BE2C (cell line): ENCODE measurements at places on chromosomes 5 and 9.
A peak's percentile ranks its signal among the peaks of the same experiment; 100 is the strongest.

- no peak for DNase-seq
Observed at GRCh38 chr5:154221371-154221896, 30.9 kb downstream of the GALNT10 start.

DNA sequence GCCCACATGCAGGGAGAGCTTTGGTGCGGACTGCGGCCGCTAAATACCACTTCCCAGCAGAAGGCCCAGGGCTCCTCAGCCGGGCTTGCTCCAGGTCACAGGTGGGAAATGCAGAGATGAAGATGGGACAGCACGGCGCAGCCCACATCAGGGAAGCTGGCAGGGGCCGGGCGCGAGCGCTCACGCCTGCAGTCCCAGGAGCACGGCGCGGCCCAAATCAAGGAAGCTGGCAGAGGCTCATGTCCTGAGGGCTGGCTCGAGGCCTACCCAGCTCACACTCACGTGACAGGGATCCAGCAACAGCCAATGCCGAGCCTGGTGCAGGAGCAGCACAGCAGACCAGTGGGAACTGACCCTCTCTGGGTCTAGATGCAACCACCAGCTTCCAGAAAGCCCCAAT is 16.3 kb downstream of the LPCAT1 start:
- no peak for DNase-seq

- DNase-seq: no peak
Observed at GRCh38 chr5:175124251-175124813, 319.6 kb downstream of the DRD1 start.

GRCh38 chr5:89372176-89372575 is 489.2 kb upstream of the MEF2C start:
- DNase-seq: no peak

- DNase-seq: no peak
Observed at GRCh38 chr9:103377667-103378066, 382.5 kb downstream of the CYLC2 start.

- no peak for DNase-seq
Observed at GRCh38 chr5:125162714-125163113, 416.3 kb upstream of the ZNF608 start.

GRCh38 chr5:156534906-156535485 is 208.0 kb downstream of the SGCD start:
- DNase-seq: no peak

- no peak for DNase-seq
Observed at GRCh38 chr9:91241909-91242308, 119.8 kb downstream of the AUH start.

DNA sequence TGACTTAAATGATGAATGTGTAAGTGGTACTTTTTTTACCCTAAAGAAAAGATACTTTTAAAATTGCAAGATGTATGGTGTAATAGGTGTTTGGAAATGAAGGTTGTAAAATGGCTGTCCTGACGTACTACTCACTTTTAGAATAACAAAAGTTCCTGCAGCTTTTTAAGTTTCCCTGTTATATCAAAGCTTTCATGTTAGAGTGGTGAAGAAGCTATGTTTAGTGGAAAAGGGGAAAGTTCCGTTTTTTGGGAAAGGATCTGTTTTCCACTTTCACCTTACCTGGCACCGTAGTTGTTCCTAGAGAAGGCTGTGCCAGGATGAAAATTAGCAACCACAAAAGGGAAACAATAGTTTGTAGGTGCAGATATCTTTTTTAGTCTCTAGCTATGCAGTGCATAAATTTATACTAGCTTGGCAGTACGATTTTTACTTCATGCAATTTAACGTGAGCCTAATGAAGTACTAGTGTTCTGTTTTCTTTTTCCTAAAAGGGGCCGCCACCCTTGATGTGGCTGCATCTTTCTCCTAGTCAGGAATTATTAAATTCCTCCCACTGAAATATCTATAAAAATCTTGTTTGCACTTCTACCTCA is 1.3 kb downstream of the TNPO1 start:
- no peak for DNase-seq

- DNase-seq: no peak
Observed at GRCh38 chr9:134721344-134721743, 79.7 kb downstream of the COL5A1 start.

DNA sequence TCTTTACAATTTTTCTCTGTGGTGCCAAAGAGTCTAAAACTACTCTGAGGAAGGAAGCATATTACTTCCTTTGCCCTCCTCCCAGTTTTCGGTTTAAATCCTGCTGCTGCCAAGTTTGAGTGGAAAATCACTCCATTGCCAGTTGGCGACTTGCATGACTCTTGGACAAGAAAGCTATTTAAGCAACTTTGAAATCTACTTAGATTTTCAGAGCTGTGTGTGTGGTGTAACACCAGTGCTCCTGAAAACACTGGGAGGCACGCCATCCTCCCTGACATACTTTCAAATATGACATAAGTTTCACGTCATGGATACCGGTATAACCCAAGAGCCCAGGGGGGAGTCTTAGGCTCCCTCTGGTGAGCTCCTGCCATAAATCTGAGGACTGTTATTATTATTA is 83.5 kb upstream of the RIOK2 start:
- no peak for DNase-seq

GRCh38 chr5:68226546-68227073 is 11.1 kb downstream of the PIK3R1 start:
- no peak for DNase-seq

DNA sequence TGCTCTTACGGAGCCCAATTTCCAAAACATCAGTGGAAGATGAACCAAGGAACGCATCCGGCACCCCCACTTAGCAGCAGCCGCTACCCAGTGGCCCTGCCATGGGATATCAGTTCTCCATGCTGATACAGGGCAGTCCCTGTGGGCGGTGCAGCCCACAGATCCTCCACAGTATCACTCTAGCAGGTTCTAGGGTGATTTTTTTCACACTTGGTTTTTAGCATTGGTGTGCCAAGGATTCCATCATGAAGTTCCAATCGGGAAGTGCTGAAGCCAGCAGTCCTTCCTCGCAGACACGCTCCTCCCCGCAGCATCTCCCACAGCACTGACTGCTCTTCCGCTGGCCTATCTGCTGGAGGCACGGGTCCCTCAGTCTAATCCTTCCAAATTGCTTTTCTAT is 261.9 kb downstream of the SYK start:
- no peak for DNase-seq

GRCh38 chr9:136198605-136199083 is 6.3 kb downstream of the LHX3 start:
- DNase-seq: peak; percentile 49

- no peak for DNase-seq
Observed at GRCh38 chr5:151218177-151218576, 5.7 kb downstream of the CCDC69 start.

GRCh38 chr9:89795538-89796195 is 190.9 kb downstream of the GADD45G start:
- DNase-seq: no peak

DNA sequence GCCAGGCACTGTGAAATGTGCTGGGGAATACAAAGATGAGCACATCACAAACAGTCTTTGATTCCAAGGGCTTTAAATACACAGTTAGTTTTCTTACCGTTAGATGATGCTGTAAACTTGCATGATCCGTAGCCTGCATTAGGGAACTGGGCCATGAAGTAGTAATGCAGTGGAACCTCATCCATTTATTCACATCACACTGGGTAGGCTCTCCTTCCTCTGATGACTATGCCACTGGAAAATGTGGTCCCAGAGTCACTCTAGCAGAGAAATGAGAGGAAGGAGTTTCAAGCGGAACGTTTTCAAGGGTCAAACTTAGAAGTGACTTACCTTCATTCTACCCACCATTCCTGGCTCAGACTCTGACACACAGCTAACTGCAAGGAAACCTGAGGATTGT is 26.4 kb downstream of the ZFAND5 start:
- DNase-seq: no peak

GRCh38 chr9:101333490-101333889 is 51.3 kb downstream of the BAAT start:
- DNase-seq: no peak

DNA sequence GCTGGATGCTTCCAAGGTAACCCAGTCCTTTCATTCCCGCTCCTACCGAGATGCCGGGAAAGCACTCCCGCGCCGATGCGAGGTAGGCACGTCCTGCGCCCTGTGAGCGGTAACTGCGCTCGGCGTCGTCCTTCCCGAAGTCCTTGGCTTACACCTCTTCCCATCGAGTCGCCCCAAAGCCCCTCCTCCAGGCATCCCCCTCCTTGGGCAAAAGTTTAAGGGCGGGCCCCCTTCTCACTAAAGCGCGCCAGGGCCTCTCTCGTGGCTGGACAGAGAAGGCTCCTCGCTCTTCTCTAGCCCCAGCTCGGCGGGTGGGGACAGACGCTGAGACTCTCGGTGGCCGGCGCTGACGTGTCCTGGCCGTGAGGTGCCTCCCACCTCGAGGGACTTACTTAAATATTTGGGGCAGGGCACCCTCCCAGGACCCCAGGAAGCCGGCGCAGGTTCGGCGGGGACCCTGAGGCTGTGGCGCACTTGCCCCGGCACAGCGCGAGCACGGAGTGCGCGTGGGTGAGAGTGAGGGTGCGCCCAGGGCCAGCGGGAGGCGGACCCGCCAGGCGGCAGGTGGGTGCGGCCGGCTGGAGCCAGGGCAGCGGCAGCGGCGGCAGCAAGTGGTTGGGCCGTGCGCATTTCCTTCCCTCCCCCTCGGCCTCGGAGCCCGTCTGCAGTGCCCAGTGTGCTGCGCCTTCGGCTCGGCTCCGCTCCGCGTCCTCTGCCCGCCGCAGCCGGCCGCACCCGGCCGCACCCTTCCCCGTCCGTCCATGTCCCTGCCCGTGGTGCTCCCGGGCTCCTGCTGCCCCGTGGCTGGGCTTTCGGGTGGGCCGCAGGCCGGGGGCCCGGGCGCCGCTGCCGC is at the start of gene ENTREP1:
Gene ENTREP1 (plus strand): TSS at position 667 of the 853 bp plus-strand sequence. CDS start 95 bp downstream, at position 762.
- DNase-seq: peak; percentile 33

GRCh38 chr9:99391937-99392594 is 170.0 kb downstream of the SEC61B start:
- DNase-seq: no peak

- no peak for DNase-seq
Observed at GRCh38 chr9:34866614-34867013, 91.5 kb upstream of the PHF24 start.

- no peak for DNase-seq
Observed at GRCh38 chr9:71824257-71824656, 55.9 kb upstream of the CEMIP2 start.

DNA sequence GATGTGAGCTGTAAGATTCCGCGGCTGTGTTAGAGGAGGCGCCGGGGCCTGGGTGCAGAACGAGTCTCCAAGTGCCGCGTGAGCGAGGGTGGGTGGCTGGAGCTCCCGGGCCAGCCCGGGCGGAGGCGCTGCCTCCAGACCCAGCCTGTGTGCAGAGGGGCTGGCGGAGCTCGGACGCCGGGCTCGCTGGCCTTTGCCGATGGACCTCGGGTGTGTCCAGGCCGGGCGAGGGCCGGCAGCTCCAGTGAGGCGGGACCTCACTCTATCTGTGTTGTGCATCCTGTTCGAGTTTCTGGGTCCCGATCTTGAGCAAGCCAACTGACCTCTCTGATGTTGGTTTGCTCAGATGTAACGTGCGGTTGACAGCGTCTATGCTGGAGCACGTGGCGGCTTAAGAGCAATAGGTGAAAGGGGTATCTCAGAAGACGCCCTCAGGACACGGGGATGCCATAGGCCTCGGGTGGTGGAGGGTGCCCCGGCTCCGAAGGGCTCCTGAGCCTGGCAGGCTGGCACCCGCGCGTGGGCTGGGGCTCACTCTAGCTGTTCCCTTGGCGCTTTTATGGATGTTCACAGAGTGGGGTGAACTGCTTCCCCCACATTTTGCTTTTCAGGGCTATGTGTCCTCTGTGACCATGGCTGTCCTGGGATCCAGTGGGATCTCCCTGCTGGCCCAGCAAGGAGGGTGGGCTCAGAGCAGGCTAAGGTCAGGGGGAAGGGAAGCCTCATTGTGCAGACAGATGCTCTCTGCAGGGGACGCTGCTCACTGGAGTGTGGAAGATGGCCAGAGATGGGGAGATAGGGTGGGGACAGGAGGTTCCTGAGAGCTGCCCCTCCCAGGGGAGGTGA is 69.8 kb downstream of the MRPL36 start:
- no peak for DNase-seq

DNA sequence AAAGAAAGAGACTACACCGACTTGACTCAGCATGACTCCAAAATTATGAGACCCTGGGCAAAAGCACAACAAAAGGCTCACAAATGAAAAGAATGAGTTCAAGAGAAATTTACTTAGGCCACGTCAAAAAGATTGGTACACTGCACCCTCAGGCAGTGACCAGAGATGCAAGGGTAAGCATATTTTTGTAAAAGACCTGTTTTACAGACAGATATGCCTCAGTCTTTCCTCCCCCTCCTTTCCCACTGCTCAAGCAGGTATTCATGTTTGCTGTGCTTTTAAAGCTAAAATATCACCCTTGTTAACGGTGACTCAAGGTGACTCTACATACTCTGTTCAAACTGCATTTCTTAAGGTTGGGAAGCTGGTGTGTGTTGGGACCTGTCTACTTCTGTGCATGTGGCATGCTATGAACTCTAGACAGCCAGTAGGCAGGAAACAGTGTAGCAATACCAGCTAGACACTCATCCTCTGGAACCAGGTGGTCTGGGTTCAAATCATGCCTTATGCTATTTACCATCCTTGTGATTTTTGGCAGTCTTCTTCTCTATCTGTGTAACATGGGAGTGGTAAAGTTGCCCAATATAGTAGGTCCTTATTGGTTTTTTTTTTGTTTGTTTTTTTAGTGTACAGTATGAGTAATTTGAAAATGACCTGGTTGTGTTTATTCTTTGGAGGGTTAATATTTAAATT is 98.7 kb downstream of the TLE4 start:
- no peak for DNase-seq

DNA sequence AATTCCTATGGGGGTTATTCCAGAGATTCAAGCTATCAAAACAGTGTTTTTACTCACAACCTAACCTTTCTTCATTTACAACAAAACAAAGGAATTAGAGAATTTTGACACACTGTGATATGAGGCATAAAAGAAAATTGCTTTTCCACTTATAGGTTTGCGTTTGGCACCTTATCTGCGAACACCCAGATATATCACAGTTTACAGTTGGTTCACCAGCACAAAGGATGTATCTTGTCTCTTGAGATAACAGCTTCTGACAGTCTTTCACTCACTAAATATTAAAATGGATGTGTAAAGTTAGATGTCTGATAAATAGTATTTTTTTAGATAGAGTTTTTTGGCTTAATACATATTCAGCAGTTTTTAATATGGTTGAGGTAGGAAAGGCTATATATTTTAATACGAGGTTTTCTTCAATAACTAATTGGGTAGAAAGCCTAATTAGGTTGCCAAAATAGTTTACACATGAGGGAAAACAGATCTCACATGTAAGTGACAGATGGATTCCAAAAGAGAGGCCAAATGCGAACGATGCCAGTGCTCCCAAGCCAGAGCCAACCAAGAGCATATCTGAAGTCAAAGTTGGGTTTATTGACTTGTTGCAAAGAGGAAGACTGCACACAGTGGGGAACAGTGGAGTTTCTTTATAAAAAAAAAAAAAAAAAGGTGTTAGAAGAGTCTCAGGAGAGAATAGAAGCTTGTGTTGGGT is 1495.2 kb downstream of the MAT2B start:
- no peak for DNase-seq

DNA sequence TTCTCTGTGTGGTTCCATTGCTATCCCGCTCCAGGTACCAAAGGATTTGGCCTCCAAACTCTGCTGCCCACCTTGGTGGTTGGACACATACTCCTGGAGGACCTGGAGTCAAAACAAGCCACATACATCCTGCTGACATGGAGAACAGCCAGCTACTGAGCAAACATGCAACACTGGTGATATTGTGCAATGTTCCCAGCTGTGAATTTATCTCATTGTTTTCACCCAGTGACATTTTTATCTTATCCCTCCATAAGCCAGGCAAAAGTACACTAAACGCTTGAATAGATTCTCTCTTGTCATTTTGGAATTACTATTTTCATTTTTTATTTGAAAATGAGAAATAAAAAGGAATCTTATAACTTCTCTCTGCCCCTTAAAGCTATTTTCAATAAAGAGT is 11.1 kb upstream of the CTSL start:
- no peak for DNase-seq
